ENCODE measurements at places on chromosomes 11 and 22.

- DNase-seq: no peak
These were observed 9.2 kb upstream of the ALX4 start for GRCh38 chr11:44319170-44319551.

DNA sequence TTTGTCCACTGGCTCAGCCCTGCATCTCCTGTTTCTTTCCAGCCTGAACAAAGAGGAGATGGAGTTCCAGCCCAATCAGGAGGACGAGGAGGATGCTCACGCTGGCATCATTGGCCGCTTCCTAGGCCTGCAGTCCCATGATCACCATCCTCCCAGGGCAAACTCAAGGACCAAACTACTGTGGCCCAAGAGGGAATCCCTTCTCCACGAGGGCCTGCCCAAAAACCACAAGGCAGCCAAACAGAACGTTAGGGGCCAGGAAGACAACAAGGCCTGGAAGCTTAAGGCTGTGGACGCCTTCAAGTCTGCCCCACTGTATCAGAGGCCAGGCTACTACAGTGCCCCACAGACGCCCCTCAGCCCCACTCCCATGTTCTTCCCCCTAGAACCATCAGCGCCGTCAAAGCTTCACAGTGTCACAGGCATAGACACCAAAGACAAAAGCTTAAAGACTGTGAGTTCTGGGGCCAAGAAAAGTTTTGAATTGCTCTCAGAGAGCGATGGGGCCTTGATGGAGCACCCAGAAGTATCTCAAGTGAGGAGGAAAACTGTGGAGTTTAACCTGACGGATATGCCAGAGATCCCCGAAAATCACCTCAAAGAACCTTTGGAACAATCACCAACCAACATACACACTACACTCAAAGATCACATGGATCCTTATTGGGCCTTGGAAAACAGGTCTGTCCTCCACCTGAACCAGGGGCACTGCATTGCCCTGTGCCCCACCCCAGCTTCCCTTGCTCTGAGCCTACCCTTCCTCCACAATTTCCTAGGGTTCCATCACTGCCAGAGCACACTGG lies 5.0 kb downstream of the FTH1 start:
- DNase-seq: no peak

- no peak for DNase-seq
These were observed 11.0 kb upstream of the CACNA1I start for GRCh38 chr22:39559456-39560105.

- DNase-seq: no peak
These were observed 75.5 kb upstream of the CD44 start for GRCh38 chr11:35063488-35063931.

DNA sequence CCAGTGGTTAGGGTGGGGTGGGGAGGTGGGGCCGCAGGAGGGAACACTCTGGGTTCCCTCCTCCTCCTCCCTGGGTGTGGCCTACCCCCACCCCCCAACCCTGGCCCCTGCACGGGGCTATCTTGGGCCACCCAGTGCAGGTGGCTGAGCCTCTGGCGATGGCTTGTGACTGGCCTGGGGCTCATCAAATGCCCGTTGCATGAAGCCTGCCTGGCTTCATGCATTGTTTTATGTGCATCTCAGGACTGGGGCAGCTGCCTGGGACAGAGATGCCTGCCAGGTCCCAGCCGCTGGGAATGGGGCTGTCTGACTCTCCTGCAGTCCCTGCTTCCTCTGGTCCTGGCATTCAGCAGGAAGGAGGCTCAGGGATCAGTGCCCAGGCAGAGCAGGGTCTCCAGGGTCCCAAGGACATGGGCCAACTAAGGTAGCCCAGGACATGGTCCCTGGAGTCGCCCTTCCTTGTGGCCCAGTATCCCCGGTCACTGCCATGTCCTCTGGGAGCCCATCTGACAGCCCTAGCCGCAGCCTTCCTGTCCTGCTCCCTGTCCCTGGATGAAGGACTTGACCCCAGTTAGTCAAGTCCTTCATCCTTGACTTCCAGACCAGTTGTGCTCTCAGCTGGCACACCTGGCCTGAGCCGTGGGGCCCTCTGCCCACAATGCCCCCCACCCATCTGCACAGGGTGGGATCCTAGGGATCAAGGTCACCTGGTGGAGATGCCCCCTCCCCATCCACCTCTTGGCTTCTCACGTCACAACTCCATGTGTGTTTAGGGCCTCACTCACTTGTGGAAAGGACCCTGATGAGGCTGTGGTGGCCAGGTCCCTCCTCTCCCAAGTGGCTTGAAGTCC lies 112.1 kb upstream of the FGF3 start:
- no peak for DNase-seq

DNA sequence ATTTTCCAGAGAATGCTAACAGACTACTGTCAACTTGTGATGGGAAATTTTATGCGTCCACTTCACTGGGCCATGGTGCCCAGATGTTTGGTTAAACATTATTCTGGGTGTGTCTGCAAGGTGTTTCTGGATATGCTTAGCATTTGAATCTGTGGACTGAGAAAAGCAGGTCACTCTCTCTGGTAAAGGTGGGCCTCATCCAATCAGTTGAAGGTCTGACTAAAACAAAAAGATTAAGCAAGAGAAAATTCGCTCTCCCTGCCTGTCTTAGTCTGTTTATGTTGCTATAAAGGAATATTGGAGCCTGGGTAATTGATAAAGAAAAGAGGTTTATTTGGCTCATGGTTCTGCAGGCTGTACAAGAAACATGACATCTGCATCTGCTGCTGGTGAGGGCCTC lies 32.1 kb upstream of the CD81 start:
- DNase-seq: no peak

DNA sequence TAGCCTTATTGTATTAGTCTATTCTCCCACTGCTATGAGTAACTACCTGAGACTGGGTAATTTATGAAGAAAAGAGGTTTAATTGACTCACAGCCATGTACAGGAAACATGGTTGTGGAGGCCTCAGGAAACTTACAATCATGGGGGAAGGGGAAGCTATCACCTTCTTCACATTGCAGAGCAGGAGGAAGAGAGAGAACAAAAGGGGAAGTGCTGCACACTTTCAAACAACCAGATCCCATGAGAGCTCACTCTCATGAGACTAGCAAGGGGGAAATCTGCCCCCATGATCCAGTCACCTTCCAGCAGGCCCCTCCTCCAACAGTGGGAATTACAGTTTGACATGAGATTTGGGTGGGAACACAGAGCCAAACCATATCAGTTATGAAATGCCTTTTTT lies 179.4 kb downstream of the ARHGAP42 start:
- DNase-seq: no peak

DNA sequence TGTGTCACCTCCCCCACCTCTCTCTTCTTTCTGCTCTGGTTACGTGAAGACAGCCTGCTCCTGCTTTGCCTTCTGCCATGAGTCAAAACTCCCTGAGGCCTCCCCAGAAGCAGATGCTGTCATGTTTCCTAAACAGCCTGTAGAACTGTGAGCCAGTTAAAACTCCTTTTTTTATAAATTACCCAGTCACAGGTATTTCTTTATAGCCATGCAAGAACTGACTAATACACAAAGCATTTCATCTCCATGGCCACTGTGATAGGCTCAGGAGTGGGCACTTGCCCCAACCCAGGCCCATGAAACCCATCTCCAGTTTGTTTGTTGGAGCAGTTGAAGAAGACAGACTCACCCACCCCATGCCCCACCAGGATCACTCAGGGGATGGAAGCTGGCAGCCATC lies 253.3 kb upstream of the ISX start:
- no peak for DNase-seq

GRCh38 chr11:8335186-8335585 lies 71.5 kb upstream of the LMO1 start:
- DNase-seq: no peak

- DNase-seq: no peak
These were observed 14.4 kb upstream of the CTTN start for GRCh38 chr11:70383664-70384565.

- DNase-seq: no peak
These were observed 113.5 kb downstream of the SOX6 start for GRCh38 chr11:16242806-16243205.

- DNase-seq: no peak
These were observed 2.6 kb downstream of the NAP1L4 start for GRCh38 chr11:2989551-2989950.

DNA sequence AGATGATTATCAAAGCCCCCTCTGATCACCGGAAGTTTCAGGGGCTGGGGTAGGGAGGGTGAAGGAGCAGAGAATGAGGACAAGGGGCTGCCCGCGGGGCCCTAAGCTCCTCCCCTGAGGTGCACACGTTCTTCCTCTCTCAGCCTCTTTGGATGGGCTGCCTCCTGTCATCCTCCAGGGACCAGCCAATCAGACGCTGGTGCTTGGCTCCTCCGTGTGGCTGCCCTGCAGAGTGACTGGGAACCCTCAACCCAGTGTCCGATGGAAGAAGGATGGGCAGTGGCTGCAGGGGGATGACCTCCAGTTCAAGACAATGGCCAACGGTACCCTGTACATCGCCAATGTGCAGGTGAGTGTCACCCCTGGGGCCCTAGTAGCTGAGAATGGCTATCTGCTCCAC lies 7.5 kb downstream of the ROBO3 start:
- no peak for DNase-seq

- DNase-seq: no peak
These were observed 40.0 kb upstream of the PTH start for GRCh38 chr11:13535819-13536218.

DNA sequence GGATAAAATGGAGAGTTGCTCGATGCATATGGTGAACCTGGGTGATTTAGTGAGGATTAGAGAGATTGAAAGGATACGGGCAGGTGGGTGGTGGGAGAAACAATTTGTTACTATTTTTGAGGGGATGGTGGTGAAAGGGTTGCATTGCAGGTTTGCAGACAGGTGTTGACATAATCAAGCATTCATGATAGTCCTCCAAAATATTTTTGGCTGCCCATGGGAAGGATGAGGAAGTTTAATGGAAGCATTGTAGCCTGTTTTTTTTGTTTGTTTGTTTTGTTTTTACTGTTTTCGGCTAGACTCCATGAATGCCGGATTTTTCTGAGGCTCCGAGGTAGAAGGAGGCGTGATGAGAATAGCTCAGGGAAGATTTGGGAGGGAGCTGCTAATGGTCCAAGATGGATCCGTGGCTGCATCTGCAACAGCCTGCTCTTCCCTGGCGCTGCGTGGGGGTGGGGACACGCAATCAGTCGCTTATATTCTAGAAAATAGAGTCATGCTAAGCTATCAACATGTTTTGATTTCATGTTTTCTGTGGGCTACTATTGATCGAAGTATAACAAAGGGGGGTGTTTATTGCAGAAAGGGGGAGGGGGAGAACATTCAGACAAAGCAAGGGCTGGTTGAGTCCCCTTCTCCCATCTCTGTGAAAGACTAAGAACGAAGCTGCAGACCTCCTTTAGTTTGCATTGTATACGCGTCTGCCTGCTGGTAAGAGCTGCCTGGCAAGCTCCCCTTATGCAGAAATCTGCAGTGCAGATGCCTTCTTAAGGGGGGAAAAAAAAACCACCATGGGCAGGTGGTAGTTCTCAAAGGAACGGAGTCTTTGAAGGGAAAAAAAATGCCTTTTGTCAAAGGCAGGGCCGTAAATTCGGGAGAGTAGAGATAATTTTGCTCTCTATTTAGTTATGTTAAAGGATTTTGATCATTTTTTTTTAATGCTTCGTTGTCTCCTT lies 1.0 kb downstream of the RTN3 start:
- DNase-seq: no peak

- DNase-seq: no peak
These were observed 76.0 kb upstream of the GRK3 start for GRCh38 chr22:25488244-25489020.

DNA sequence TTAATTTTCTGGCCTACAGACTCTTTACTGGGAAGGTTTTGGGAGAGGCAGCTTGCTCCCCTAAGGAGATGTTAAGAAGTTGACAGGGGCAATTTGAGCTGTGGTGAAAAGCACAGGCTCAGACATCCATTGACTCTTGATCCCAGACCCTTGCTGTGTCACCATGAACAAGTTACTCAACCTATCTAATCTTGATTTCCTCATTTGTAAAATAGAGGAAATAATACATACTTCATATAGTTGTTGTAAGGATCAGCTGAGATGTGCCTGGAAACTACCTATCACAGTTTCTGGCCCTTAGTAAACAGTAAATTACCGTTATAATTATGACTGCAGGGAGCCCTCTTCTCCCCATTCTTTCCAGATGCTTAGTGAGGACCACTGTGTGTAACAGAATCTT lies 16.6 kb upstream of the SCGB1D4 start:
- DNase-seq: no peak

GRCh38 chr11:15772981-15773380 lies 583.4 kb downstream of the SOX6 start:
- DNase-seq: no peak

DNA sequence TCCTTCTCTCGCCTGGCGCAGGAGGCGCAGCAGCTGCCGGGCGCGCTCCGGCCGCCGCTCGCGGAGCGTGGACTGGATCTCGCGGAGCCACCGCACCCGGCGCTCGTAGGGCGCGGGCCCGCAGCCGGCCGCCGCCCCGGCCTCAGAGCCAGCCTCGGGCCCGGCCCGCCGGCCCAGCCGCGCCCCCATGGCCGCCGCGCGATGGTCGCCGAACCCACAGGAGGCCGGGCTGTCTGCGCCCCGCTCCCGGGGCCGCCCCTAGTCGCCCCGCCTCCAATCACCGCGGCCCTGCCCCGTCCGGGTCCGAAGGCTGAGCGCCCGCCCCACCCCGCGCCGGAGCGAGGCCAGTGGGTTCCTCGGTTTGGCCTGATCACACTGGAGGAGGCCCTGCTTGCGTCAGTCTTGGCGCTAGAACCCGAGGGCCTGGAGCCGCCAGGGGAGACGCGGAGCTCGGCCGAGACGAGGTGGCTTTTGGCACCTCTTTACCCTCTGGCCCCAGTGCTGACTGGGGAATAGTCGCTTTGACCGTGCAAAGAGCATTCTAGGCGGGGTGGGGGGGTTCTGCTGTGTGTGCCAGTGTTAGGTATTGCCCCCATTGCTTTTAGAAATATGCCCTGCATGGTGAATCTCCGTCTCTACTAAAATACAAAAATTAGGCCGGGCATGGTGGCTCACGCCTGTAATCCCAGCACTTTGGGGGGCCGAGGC lies at the start of gene LRRC75B:
TSS of gene LRRC75B (minus strand) at position 223 of the 708 bp plus-strand sequence. CDS start at position 189, 34 bp downstream.
- DNase-seq: no peak

DNA sequence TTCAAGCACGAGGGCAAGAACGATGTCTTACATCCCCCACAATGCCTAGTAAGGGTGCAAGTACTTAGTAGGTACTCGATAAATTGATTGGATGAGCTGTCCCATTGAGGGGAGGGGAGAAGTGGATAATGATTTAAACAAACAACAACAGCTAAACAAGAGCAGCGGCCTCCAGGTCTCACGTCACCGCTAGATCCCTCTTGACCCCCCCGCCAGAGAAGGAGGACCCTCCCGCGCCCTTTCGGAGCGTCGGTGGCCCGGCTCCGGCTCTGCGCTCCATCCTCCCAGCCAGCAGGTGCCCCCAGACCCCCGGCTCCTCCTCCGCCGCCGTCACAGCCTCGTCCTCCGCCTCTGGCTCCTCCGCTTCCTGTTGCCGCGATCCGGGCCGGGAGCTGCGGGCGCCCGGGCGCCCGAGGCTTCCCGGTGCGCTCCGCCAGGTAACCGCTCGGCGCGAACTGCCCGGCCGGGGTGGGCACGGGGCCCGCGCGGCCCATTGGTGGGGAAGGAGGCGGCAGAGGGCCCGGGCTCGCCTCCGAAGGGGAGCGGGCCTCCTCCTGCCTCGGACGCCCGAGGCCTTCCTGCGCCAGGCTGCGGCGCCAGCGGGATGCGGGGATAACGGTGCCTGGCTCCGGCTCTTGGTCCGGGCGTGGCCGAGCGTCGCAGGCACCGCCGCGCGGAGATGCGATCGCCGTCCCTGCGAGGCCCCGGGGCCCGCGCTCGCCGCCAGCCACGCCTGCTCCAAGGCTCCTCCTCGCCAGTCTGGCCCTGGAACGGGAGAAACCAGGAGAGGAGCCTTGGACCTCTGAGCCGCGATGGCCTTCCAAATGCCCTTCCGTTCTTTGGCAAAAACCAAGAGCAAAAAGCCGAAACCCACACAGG lies at the start of gene TLCD5:
TSS of gene TLCD5 (plus strand) at position 368 of the 879 bp plus-strand sequence. CDS start 2,143 bp downstream, outside the sequence.
- no peak for DNase-seq
